ENCODE measurements at places on chromosomes 13 and 19. TPM values are rescaled to one million over a fixed set of nuclear protein-coding genes. Genes with fewer than 3 reads are reported as not detected.

The FCAR gene
- not detected for total RNA-seq

The MIA gene
- total RNA-seq = not detected

The ZIC5 gene
- total RNA-seq = not detected

The SLC7A10 gene
- not detected for total RNA-seq

The APC2 gene
- not detected for total RNA-seq

The SLC25A42 gene
- total RNA-seq = 8.9 TPM

The RRAS gene
- 161 TPM for total RNA-seq

The MISP3 gene
- 6.0 TPM for total RNA-seq

The NR1H2 gene
- 150 TPM for total RNA-seq

The CYP2A6 gene
- not detected for total RNA-seq

The CRLF1 gene
- 638 TPM for total RNA-seq

The CIRBP gene
- 442 TPM for total RNA-seq

The TNFSF11 gene
- total RNA-seq = not detected

The FBXO17 gene
- 47.4 TPM for total RNA-seq

- no peak for DNase-seq
These were observed 24.3 kb downstream of the LYL1 start for GRCh38 chr19:13078381-13078780.

DNA sequence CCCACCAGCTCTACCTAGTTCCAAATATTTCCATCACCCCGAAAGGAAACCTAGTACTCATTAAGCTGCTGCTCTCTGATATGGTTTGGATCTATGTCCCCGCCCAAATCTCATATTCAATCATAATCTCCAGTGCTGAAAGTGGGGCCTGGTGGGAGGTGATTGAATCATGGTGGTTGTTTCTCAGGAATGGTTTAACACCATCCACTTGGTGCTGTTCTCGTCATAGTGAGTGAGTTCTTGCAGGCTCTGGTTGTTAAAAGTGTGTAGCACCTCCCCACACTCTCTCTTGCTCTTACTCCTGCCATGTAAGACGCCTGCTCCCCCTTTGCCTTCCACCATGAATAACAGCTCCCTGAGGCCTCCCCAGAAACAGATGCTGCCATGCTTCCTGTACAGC, 43.4 kb upstream of the MED4 start:
- DNase-seq = no peak

GRCh38 chr13:85406269-85406975, 392.8 kb downstream of the SLITRK6 start:
- no peak for DNase-seq

- DNase-seq = no peak
These were observed 200.2 kb upstream of the ZNF536 start for GRCh38 chr19:30171795-30172612.

DNA sequence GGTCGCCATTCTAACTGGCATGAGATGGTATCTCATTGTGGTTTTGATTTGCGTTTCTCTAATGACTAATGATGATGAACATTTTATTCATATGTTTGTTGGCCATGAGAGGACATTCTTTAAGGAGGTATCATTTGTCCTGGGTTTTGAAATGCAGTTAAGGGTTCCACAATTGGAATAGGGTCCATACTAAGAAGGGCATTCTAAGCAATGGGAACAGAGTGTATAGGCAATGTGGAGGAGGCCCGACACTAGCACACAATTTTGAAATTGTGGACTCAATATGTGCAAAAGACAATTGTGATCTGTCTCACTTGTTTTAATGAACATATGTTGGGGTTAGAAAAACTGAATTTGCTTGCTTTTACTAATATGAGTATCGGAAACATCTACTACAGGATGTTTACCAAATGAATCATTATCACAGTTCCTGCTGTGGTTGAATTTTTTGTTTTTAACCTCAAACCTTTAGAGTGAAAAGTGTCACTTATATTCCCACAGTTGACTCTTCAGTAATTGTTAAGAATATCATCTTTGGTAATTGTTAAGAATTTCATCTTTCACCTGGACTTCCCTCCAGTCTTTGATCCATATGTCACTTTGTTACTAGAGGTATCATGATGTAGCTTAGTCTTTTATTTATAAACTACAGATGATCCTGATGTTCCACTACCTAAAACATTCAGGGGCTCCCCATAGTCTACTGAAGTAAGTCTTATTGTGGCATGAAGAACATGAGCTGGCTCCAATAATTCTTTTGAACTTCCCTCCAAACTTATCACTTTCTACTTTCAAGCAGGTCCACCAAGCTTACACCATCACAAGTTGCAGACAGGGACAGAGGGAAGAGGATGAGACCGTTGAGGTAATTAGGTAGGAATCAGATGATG, 109.7 kb upstream of the KLF12 start:
- no peak for DNase-seq

DNA sequence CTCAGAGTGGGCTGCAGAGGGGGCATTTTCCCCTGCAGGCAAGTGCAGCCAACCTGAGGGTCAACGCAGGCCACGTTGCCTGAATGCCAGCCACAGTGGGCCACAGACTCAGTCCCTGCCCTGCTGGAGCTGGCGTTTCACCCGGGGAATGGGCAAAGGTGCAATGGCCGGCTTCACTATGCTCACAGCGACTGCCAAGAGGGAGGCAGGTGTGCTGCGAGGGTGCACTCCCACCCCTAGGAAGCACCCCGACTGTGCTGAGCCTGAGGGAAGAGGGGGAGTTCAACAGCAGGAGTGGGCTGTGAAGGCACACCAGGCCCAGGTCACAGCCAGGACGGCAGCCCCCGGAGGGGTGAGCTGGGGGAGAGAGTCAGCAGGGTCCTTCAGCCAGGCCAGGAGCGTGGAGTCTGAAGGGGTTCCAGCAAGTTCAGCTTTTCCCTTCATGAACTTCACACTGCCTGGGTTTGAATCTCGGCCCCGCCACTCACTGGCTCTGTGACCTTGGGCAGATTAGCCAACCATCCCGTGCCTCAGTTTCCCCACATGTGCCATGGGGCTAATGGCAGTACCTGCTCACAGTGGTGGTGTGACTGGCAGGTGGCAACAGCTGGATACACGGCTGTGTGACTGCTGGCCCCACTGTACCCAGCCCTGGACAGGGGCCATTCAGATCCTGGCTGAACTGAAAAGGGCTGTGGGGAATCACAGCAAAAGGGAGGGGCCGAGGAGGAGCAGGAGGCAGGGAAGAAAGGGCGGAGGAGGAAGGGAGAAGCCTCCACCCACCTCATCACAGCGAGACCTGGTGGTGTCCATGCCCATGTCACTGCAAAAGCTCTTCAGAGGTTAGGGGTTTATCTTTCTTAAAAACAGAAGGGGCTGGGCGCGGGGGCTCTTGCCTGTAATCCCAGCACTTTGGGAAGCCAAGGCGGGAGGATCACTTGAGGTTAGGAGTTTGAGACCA, 7.6 kb downstream of the TRAPPC6A start:
- no peak for DNase-seq

DNA sequence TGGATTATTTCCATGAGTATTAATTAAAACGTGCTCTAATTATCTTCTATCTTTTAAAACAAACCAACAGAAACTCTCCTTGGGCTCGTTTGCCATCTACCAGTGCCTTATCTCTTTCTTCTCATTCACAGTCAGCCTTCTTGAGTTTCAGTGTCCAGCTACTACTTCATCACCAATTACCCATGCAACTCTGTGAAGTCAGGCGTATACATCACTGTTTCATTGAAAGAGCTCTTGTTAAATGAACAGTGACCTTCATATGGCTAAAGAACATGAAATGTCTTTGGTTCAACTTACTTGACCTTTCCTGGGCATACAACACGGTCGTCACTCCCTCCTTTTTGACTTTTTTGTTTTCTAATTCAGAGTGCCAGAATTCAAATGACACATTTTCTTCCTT, 5.2 kb upstream of the IFT88 start:
- DNase-seq = no peak

DNA sequence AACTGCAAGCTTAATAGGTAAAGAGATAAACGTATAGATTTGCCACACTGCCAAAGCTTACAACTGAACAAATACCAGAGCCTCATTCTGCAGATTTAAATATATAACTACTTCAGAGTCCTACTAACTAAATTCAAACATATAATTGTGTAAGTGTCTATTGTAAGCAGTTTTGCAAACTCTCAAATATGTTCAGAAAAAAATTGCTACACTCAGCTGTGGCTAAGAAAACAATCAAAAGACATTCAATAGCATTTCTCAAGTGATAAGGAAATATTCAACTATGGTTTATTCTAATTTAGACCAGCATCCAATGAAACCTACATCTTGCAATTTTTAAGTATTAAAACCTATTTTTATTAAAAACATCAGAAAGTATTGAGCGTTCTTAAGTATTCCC, 202.4 kb downstream of the KCTD12 start:
- no peak for DNase-seq

DNA sequence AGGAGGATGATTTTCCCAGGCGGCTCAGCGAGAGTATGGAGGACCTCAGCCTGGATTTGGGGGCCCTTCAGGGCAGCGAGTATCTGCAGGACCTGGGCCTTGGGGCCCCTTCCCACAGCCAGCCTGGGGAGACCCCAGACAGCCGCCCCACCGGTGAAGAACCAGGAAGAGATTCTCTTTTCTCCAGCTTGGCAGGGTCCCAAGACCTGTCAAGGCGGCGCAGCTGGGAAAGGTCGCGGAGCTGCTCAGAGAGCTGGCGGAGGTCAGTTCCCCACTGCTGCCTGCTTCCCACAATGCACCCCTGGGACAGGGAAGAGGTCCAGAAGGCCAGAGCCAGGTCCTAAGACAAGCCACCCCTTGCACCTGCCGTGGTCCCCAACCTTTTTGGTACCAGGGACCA, 24.1 kb downstream of the ARHGEF18 start:
- no peak for DNase-seq

DNA sequence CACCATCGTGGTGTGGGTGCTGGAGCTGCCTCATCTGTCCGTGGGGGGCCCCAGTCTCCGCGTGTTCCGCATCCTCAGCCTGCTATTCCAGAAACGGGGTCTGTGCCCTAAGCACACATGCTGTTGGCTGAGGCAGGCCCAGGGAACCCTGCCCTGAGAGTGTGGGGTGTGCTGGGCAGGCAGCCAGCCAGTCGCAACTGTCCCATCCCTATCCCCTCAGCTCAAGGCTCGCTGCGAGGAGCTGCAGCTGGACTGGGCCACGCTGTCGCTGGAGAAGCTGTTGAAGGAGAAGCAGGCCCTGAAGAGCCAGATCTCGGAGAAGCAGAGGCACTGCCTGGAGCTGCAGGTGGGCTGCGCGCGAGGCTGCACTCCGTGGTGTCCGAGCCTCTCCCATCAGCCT, 21.9 kb downstream of the PLEKHJ1 start:
- DNase-seq = no peak

- no peak for DNase-seq
These were observed 104.7 kb upstream of the KL start for GRCh38 chr13:32911506-32911905.

DNA sequence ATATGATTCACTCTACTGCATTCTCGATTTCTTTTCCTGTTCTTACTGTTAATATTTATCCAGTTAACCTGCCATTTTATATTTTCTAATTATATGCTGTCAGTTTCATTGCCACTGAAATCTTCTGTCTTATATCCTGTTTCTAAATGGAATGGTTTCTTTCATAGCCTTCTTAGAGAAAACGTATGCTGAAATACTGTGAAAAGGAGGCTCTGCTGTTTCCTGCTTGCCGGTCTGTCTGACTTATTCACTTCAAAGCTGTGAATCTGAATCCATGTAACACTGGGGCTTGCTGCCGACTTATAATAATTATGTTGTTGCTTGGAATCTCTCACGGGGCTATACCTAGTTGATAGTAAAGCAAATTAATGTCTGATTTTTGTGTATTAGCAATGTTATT, 80.0 kb downstream of the GPR12 start:
- no peak for DNase-seq

DNA sequence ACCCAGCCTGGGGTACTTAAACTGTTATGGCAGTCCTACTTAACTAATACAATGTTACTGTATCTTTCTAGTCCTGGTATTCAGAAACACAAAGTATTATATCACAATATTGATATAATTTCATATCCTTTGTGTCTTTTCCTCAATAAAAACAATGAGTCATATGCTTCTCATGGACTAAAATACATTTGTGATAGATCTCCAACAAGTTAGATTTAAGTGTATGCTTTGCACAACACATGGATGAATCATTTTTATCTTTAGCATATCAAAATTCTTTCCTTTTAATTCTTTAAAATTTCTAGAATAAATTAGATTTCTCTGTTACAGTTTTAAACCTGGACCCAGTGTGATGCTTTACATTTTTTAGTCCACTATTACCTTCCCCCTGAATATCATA, 1357.8 kb upstream of the ATXN8OS start:
- DNase-seq = no peak

- no peak for DNase-seq
These were observed 21.0 kb downstream of the ITGBL1 start for GRCh38 chr13:101473458-101473857.

DNA sequence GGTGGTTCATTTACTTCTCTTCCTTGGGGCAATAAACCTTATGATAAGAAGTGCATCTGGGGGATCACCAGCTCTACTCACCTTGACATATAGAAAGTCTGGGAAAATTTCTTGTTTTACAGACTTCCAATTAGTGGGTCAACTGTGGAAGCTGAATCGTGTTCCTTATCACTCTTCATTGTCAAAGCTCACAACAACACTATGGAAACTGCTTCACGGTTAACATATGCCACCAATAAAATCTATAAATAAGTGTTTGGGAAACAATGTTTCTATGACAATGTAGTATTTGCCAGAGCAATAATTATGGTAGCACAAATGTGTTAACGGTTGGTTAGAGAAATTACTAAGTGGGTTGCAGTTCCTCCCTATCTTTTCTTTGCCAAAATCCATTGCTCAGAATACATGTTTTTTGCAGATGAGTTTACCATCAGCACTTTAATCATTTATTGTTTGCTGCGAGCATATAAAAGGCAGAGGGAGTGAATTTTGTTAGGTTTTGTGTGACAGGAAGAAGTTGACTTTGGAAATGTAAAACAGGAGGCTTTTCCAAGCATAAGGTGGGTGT, 321.8 kb downstream of the RFC3 start:
- no peak for DNase-seq

DNA sequence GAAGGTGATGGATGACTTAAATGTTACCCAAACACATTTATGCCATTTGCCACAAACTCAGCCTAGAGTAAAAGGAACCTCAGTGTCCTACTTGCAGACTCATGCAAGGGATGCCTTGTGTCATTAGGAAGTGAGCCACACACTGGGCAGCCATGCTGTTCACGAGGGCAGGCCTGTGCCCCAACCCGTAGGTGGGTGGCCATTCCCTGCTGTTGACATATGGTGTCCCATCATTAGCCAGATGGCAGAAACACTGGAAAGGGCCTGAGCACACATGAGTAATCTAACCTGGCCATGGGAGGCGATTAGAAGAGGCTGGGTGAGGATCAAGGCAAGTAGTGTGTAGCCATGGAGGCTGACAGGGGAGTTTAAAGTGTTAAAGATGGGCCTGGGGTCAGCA, 9.7 kb upstream of the LRCH1 start:
- DNase-seq = no peak
